Activated CD4-positive, alpha-beta T cell treated with anti-CD3 and anti-CD28 coated beads for 36 hours (primary cell): ENCODE measurements at places on chromosomes 3 and 15. TPM values are rescaled to one million over a fixed set of nuclear protein-coding genes. Genes with fewer than 3 reads are reported as not detected.

- no peak overlapping the region for H3K27ac ChIP-seq
- DNase-seq = no peak
- no peaks in the 10 kb centered on the region for H3K36me3 ChIP-seq
- no peak overlapping the region for H3K4me3 ChIP-seq
- H3K4me1 ChIP-seq = peaks cover 2% of the 10 kb centered on the region
These were observed 126.3 kb downstream of the NSMCE3 start for GRCh38 chr15:29143293-29143692.

GRCh38 chr3:38203690-38204089 is 38.4 kb downstream of the OXSR1 start:
- H3K4me3 ChIP-seq = no peak overlapping the region
- no peak for DNase-seq
- no peaks in the 10 kb centered on the region for H3K27me3 ChIP-seq
- peaks cover 52% of the 10 kb centered on the region for H3K4me1 ChIP-seq
- no peak overlapping the region for H3K27ac ChIP-seq

Gene KY
- total RNA-seq = not detected

Gene CHRNB4
- total RNA-seq = not detected

Gene IMP3
- total RNA-seq = 80.3 TPM
